ENCODE measurements at places on chromosomes 3 and 15.

GRCh38 chr3:134325706-134326105 lies 48.5 kb downstream of the AMOTL2 start:
- no peak for DNase-seq

DNA sequence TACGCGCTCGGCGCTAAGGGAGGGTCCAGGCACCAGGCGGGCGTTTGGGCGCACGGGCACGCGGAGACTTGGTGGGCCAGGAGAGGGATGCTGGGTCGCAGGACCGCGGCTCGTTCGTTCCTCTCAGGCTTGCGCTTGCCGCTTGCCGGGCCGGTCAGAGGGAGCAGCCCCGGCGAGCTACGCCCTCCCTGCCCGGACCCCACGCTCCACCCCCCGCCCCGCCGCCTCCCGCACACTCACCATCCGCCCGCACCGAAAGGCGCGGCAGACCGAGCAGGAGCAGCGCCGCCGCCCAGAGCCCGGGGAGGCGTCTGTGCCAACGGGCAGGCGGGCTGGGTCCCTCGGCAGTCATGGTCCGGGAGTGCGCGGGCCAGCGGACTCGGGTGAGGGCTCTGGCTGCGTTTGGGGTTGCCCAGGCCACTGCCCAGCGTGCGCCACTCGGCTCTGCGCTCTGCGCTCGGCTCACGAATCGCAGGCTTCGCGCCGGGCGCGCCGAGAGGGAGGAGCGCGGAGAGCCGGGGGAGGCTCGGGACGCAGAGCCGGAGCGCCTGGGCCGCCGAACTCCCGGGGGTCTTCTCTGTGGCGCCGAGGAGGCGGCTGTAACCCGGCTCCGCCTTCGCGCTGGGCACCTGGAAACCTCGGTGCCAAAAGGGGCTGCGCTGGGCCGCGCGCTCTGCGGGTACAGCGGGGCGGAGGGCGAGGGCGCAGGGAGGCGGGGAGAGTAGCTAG lies at the start of gene SUSD5:
Gene SUSD5, minus strand, starts transcription at position 365 of the 729 bp plus-strand sequence. Its CDS starts 13 bp downstream, at position 352.
- DNase-seq = no peak

DNA sequence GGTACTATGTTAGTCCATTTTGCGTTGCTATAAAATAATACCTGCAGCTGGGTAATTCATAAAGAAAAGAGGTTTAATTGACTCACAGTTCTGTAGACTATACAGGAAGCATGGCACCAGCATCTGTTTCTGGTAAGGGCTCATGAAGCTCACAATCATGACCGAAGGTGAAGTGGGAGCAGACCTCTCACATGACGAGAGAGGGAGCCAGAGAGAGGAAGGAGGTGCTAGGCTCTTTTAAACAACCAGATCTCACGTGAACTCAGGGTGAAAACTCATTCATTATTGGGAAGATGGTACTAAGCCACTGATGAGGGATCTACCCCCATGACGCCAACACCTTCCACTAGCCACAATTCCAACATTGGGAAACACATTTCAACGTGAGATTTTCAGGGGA lies 301.7 kb upstream of the MDFIC2 start:
- no peak for DNase-seq

DNA sequence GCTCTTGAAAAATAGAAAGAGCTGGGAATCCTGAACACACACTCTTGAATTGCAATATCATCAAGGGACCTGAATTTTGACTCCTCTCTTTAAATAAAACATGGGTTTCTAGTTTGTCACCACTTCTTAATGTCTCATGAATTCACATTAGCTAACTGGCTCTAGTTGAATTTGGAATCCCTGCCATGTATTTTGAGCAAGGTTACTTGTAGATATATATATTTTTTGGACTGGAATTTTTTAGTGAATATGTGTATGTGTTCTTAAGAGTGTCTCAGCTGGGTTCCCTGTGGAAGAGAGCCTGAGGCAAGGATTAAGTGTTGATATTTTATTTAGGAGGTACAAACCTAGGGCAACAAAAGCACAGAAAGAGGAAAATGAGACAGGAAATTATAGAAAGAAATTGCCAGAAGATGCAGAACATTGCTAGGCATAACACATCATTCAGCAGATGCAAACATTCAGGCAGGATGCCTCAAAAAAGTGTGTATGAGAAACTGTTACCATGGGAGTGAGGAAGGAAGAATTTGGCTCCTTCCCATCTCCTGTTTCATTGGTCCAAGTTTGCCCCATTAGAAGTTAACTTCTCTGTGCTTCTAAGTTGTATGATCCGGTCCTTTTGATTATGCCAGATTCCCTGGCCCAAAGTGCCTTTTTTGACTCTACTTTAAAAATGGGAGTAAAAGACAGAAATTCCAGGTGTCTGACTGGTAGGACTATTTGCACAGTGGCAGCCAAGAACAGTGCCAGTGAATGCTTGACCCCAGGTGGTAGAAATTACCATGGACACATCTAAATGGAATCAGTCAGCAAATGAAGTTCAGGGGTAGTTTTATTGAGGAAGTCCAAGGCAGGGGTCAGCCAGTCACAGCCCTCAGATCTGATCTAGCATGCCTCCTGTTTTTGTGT lies 253.7 kb upstream of the TGFBR2 start:
- DNase-seq = no peak

DNA sequence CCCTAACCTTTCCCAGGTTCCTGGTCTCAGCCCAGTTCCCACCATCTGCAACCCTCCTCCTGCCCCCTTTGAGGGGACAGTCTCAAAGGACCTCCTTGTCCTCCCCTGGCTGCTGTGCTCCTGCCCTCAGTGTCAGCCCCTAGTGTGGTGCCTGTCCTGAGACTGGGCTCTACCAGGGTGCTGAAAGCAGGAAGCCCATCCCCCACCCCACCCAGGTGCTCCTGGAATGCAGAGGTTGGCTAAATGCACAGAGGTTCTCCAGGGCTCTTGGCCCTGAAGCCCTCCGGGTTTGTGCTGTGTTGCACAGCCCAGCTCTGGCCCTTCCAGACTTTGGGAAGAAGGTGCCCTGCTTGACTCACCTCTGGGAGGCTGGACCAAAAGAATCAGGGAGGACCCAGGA lies 21.8 kb downstream of the C3orf18 start:
- no peak for DNase-seq

DNA sequence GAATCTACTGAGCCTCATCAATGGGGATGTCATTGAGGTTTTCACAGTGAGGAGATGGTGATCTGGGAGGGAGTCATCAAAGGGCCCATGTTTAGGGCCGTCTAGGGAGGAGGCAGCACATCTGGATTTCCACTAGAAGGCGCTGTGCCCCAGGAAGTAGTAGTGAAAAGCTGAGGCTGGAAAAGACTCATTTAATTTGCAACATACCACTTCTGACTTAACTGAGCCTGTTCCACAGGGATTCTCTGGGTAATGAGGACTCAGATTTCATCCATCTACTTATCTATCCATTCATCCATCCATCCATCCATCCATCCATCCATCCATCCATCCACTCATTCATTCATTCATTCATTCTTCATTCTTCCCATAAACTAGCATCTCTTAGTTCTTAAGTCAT lies 17.4 kb upstream of the SHF start:
- DNase-seq = no peak

DNA sequence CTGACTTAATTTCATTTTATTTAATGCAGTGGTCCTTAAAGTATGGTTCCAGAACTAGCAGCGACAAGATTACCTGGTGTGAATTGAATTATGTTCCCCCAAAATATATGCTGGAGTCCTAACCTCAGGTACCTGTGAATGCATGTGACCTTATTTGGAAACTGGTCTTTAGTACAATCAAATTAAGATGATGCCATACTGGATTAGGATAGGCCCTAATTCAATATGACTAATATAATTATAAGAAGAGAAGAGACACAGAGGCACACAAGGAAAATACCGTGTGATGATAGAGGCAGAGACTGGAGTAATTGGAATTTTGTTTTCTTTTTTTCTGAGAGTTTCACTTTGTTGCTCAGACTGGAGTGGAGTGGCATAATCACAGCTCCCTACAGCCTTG lies 12.6 kb upstream of the SPATA16 start:
- no peak for DNase-seq

DNA sequence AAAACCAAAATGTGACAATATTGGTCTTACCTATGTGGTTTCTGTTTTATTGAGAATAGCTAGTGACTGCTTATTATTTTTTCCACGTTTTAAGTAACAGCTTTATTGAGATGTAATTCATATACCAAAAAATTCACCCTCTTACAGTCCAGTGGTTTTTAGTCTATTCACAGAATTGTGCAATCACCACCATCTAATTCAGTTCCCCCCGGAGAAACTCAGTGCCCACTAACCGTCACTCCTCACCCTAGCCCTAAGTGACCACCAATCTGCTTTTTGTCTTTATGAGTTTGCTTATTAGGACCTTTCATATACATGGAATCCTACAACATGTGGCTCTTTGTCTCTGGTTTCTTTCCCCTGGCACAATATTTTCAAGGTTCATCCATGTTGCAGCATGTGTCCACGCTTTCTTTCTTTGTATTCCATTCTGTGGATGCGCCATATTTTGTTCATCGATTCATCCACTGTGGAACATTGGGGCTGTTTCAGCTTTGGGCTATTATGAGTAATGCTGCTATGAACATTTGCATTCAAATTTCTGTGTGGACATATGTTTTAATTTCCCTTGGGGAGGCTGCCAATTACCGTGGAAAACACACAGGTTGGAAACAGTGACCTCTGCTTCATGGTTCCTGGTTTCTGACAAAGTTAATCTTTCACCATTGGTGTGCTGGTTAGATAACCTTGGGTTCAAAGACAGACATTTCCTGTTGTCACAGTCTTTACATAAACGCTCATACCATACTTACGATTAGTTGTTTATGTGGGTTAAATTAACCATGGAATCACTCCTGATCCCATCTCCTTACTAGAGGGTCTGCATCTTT lies 3.2 kb upstream of the BCL2L10 start:
- no peak for DNase-seq

GRCh38 chr3:41026394-41027177 lies 172.7 kb upstream of the CTNNB1 start:
- DNase-seq = no peak

GRCh38 chr3:131762981-131763564 lies 260.3 kb upstream of the MRPL3 start:
- DNase-seq = no peak

DNA sequence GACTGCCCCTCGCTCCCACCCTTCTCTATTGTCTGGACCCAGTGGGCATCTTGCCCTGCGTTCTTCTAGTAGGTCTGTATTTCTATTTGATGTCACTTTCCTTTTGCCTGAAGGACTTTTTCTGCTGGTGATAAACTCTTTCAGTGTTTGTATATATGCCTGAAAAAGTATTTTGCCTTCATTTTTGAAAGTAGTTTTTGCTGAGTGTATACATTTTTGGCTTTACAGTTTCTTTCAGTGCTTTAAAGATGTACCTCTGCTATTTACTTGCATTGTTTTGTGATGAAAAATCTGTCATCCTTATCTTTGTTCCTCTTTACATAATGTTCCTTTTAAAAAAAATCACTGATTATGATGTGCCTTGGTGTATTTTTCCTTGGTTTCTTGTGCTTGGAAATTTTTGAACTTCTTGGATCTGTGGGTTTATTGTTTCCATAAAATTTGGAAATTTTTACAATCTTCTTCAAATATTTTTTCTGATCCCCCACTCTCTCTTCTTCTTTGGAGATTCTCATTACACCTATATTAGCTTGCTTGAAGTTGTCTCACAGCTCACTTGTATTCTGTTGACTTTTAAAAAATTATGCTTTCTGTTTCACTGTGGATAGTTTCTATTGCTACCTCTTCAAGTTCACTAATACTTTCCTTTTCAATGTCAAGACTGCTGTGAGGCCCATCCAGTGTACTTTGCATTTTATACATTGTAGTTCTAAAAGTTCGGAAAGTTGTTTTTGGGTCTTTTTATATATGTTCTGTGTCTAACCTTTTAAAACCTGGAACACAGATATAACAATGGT lies 67.8 kb downstream of the RGMA start:
- DNase-seq = no peak

DNA sequence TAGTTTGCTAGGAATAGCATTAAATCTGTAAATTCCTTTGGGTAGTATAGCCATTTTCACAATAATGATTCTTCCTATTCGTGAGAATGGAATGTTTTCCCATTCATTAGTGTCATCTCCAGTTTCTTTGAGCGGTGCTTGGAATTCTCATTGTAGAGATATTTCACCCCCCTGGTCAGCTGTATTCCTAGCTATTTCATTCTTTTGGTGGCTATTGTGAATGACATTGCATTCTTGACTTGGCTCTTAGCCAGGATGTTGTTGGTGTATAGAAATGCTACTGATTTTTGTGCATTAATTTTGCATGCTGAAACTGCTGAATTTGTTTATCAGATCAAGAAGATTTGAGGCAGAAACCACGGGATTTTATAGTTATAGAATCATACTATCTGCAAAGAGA lies 690.5 kb upstream of the ALCAM start:
- DNase-seq = no peak

GRCh38 chr15:70892002-70892911 lies at the start of the genes LRRC49 and THAP10:
LRRC49 (plus strand) TSS chr15:70892826; CDS start chr15:70892895, 69 bp downstream.
THAP10 (minus strand) TSS chr15:70892433; CDS start chr15:70892272, 161 bp downstream.
- DNase-seq = no peak
